Fibroblast of lung (primary cell): ENCODE measurements at places on chromosomes 12 and 14. TPM values are rescaled to one million over a fixed set of nuclear protein-coding genes. Genes with fewer than 3 reads are reported as not detected.

GLI1 gene
- total RNA-seq = 1.0 and 2.0 TPM in 2 replicates

GRCh38 chr12:57239587-57240065 is 10.1 kb downstream of the SHMT2 start:
- peaks cover 35% of the 10 kb centered on the region for H3K4me1 ChIP-seq
- DNase-seq = no peak
- peak overlapping the region; percentile 73 for H3K4me3 ChIP-seq
- H3K36me3 ChIP-seq = peaks cover 4% of the 10 kb centered on the region

FOXG1 gene
- total RNA-seq = not detected in 2 replicates

GRCh38 chr12:28899951-28900350 is 249.1 kb upstream of the FAR2 start:
- no peak overlapping the region for H3K4me3 ChIP-seq
- peak overlapping the region; percentile 61 for H3K27ac ChIP-seq
- H3K27me3 ChIP-seq = no peaks in the 10 kb centered on the region
- peak; percentile 80 for DNase-seq

DNA sequence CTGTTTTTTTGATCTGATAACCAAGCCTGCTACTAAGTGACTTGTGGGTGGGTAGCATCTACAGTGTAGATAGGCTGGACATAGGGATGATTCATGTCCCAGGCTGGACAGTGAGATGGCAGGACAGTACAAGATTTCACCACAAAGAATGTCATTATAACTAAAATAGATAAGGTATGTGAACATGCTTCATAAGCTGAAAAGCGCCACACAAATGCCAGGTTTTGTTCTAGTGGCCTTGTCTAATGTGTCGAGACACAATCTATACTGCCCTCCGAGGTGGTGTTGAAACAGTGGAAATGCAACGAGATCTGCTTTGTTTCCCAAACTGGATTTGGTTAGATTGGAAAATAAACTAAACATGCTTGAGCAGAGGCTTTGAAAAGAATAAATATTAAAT is 4.4 kb downstream of the LGALS3 start:
- H3K4me1 ChIP-seq = peaks cover 26% of the 10 kb centered on the region
- DNase-seq = peak; percentile 68
- H3K27me3 ChIP-seq = no peaks in the 10 kb centered on the region
- H3K27ac ChIP-seq = no peak overlapping the region
- no peaks in the 10 kb centered on the region for H3K36me3 ChIP-seq
- peak overlapping the region; percentile 98 for H3K4me3 ChIP-seq

- H3K4me3 ChIP-seq = no peak overlapping the region
- H3K4me1 ChIP-seq = no peaks in the 10 kb centered on the region
- H3K27me3 ChIP-seq = no peaks in the 10 kb centered on the region
- H3K36me3 ChIP-seq = no peaks in the 10 kb centered on the region
- no peak for DNase-seq
- H3K27ac ChIP-seq = no peak overlapping the region
Observed at GRCh38 chr12:90794212-90794611, 160.8 kb downstream of the CCER1 start.

INSM2 gene
- total RNA-seq = not detected in 2 replicates

- H3K27ac ChIP-seq = peak overlapping the region; percentile 91
- H3K4me3 ChIP-seq = peak overlapping the region; percentile 54
- H3K27me3 ChIP-seq = no peaks in the 10 kb centered on the region
- DNase-seq = peak; percentile 97
Observed at GRCh38 chr12:65602610-65603295, 221.5 kb upstream of the HMGA2 start.

DNA sequence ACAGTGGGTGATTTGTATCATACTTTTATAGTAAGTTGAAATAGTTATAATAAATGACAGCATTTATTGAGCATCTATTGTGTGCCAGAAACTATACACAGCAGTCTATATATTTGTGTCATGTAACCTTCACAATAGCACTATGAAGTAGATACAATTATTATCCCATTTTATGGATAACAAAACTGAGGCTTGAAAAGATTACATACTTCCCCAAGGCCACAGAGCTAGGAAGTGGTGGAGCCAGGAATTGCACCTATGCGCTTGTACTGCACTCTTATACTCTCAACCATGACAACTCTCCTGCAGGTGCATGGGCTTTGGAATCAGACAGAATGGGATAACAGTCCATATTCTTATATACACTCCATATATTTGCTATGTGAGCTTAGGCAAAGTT is 110.6 kb upstream of the SOX5 start:
- no peaks in the 10 kb centered on the region for H3K36me3 ChIP-seq
- DNase-seq = no peak
- H3K27me3 ChIP-seq = no peaks in the 10 kb centered on the region
- H3K4me3 ChIP-seq = no peak overlapping the region
- H3K4me1 ChIP-seq = no peaks in the 10 kb centered on the region
- no peak overlapping the region for H3K27ac ChIP-seq

DNA sequence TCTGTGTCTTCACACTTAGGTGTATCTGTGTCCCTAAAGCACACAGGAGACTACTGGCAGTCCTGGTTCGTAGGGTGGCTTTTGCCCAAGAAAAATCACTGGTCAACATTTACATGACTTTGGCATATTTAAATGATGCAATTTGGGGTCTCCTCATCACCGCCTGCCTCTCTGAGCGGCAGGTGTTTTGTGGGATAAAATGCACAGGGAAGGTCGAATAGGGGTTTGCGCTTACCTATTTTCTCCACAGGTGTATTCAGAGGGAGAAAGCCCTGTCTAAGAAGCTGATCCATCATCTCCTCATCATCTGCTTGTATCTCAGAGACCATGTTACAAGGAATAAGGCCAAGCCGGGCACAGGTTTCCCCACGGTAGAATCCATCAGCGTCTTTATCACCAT is 74.7 kb downstream of the PIWIL1 start:
- H3K27ac ChIP-seq = no peak overlapping the region
- no peak overlapping the region for H3K4me3 ChIP-seq
- no peaks in the 10 kb centered on the region for H3K36me3 ChIP-seq
- no peaks in the 10 kb centered on the region for H3K4me1 ChIP-seq
- no peak for DNase-seq
- no peaks in the 10 kb centered on the region for H3K27me3 ChIP-seq

GRCh38 chr12:64796205-64796845 is 28.1 kb upstream of the TBC1D30 start:
- H3K36me3 ChIP-seq = no peaks in the 10 kb centered on the region
- H3K4me1 ChIP-seq = no peaks in the 10 kb centered on the region
- peak; percentile 87 for DNase-seq
- H3K4me3 ChIP-seq = no peak overlapping the region

GRCh38 chr14:75068294-75069120 is 934 bp upstream of the ZC2HC1C start:
- peaks cover 4% of the 10 kb centered on the region for H3K4me1 ChIP-seq
- DNase-seq = peak; percentile 75
- H3K36me3 ChIP-seq = no peaks in the 10 kb centered on the region
- no peaks in the 10 kb centered on the region for H3K27me3 ChIP-seq
- peak overlapping the region; percentile 55 for H3K4me3 ChIP-seq

GRCh38 chr12:129605666-129606065 is 298.2 kb downstream of the TMEM132D start:
- no peaks in the 10 kb centered on the region for H3K4me1 ChIP-seq
- H3K36me3 ChIP-seq = no peaks in the 10 kb centered on the region
- no peak overlapping the region for H3K4me3 ChIP-seq

GRCh38 chr14:92903359-92903758 is 19.6 kb upstream of the CHGA start:
- no peak for DNase-seq
- no peaks in the 10 kb centered on the region for H3K36me3 ChIP-seq
- no peak overlapping the region for H3K27ac ChIP-seq
- H3K27me3 ChIP-seq = peaks cover 6% of the 10 kb centered on the region
- H3K4me1 ChIP-seq = no peaks in the 10 kb centered on the region

GRCh38 chr14:98945611-98946570 is 326.1 kb downstream of the BCL11B start:
- no peaks in the 10 kb centered on the region for H3K4me1 ChIP-seq
- H3K27me3 ChIP-seq = no peaks in the 10 kb centered on the region
- no peaks in the 10 kb centered on the region for H3K36me3 ChIP-seq
- no peak for DNase-seq
- no peak overlapping the region for H3K4me3 ChIP-seq

GRCh38 chr14:50452296-50452695 is 55.6 kb upstream of the CDKL1 start:
- no peak overlapping the region for H3K4me3 ChIP-seq
- no peaks in the 10 kb centered on the region for H3K36me3 ChIP-seq
- no peaks in the 10 kb centered on the region for H3K27me3 ChIP-seq
- peak overlapping the region; percentile 70 for H3K27ac ChIP-seq
- peaks cover 8% of the 10 kb centered on the region for H3K4me1 ChIP-seq

- no peak overlapping the region for H3K27ac ChIP-seq
- no peaks in the 10 kb centered on the region for H3K27me3 ChIP-seq
- peaks cover 2% of the 10 kb centered on the region for H3K4me1 ChIP-seq
- no peaks in the 10 kb centered on the region for H3K36me3 ChIP-seq
- H3K4me3 ChIP-seq = peak overlapping the region; percentile 85
Observed at GRCh38 chr14:60163693-60164092, 1.5 kb downstream of the DHRS7 start.
